IMR-90 (cell line): ENCODE measurements at places on chromosomes 2 and 18. TPM values are rescaled to one million over a fixed set of nuclear protein-coding genes. Genes with fewer than 3 reads are reported as not detected.

- DNase-seq = no peak
Observed at GRCh38 chr2:143807671-143808070, 678.5 kb downstream of the ARHGAP15 start.

GRCh38 chr2:233079473-233079877 lies 19.3 kb downstream of the INPP5D start:
- no peak for DNase-seq

- no peak for DNase-seq
Observed at GRCh38 chr2:34991508-34992274, 1363.9 kb upstream of the CRIM1 start.

- DNase-seq = peak; percentile 39
Observed at GRCh38 chr2:47272031-47272864, 117.1 kb upstream of the STPG4 start.

DNA sequence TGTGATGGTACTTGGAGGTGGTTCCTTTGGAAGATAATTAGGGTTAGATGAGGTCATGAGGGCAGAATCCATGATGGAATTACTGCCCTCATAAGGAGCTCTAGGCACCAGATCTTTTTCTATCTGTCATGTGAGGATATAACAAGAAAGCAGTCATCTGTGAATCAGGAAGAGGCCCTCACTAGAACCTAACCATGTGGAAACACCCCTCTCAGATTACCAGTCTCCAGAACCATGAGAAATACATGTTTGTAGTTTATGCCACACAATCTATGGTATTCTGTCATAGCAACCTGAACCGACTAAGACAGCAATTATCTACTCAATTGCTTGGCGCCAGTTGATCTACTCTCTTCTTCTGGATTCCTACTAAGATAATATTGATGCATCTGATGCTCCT lies 2.4 kb upstream of the SERPINB10 start:
- no peak for DNase-seq

DNA sequence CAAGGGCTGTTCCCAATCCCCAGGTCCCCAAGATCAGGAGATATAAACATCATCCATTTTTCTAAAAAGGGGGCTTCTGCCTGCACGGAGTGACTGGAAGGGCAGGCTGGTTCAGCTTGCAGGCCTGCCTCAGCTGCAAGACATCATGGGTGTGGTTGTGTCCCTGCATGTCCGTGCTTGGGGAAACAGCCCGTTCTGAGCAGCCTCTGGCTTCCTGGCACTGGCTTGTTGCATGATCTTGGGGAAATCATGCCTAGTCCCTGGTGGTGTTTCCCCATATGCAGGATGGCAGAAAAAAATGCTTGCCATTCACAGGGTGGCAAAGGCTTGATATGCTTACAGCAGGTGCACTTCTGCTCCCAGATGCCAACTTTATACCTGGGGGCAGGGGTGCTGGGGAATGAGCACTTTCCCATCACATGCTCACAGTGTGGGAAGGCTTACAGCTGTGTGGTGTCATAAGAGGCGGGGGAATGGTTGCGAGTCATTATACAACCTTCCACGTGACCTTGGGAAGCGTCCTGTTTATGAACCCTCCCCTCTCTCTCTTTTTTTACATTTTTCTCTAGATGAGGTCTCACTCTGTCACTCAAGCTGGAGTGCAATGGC lies 7.2 kb downstream of the PCARE start:
- DNase-seq = peak; percentile 14

DNA sequence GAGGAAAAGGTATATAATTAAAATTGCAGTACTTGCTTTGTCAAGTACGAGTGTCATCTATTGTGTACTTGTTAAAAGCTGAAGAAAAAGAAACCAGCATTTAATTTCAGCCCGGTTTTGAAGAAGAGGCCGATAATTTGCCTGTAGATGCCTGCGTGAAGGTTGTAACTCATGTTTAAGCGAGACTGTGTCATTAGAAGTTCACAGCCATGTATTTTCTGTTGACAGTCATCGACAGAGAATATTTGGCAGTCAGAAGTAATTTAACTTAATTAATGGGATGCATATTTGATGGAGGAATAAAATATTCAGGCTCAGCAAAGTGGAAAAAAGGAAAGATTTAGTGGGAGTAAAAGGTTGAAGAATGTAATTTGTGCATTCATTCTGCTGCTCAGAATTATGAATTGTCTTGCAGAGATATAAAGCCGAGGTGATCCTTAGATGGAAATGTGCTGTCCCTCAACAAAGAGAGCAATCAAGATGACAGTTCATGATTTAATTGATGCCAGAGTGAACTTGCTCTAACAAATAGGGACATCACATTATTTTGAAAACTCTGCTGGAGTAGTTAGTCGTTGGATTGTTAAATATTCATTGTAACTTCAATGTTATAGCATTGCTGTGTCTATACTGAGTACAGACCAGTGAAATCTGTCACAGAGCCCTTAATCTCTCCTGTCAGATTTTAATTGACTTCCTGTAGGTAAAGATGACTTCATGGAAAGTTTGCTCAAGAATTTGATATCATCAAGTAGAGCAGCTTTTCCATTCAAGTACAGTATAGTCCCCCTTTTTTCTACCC lies 53.9 kb downstream of the ZNF407 start:
- no peak for DNase-seq

GRCh38 chr2:53422979-53423378 lies 344.6 kb upstream of the CHAC2 start:
- DNase-seq = peak; percentile 59

DNA sequence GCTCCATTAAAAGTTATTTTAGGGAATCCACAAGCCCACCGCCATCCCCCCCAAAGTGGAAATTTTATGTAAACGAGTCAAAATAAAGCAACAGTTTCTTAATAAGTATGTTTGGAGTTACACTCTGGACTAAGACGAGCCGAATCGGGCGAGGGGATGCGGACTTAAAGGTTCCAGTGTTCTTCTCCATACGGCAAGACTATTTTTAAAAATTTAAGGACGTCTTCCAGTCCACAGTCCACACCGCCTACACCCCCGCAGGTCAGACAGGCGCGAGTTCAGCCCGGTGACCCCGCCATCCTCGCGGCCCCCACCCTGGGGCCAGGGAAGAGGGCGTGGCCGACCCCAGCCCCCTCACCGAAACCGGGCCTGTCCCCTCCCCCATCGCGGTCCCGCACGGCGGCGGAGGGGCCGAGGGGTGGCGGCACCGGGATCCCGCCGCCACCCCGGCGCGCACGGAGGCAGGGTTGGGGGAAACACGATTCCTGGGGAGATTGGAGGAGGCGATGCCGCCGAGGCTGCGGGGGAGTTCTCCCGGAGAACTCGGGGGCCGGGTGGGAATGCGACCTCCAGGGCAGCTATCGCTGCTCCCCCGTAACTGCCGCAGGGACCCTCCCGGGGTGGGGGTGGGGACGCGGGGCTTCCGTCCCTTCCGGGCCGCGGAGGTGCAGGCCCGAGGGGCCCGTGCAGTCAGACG lies 24.5 kb upstream of the SMAD7 start:
- no peak for DNase-seq

- no peak for DNase-seq
Observed at GRCh38 chr2:68413466-68413865, 48.4 kb downstream of the PLEK start.

- DNase-seq = peak; percentile 44
Observed at GRCh38 chr2:165825041-165825440, 31.0 kb upstream of the GALNT3 start.

DNA sequence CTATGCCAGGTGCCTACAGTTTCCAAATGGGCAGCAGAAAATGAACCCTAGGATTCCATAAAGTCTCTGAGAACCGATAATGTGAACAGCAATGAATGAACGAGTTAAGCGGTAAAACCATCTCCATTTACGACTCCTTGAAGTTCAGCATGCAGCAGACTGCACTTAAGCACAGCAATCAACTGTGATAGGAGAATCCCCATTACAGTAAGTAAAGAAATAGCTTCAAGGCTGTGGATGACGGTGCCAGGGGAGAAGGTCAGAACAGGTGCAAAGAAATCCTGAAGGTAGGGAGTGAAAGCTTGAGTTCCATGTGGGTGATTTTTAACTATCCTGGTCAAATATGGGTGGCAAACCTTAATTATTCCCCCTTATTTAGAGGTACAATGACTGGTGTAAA lies 444.4 kb downstream of the NCKAP5 start:
- DNase-seq = no peak

DNA sequence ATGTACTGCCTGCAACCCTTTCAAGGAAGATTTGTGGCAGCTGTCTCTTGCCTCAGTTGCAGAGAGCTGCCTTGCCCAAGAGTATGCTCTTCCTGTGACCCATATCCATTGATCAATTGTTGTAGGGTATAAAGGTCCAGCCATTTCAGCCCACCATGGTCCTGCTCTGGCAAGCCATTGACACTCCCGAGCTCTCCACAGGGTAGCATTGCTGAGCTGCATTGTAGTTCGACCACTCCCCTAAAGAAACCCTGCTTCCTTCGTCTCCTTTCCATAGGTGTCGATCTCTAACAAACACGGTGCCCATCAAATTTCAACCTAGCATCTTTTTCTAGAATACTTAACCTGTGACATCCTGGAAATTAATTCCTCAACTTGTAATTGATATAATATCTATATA lies 104.9 kb upstream of the NDUFV2 start:
- DNase-seq = no peak

DNA sequence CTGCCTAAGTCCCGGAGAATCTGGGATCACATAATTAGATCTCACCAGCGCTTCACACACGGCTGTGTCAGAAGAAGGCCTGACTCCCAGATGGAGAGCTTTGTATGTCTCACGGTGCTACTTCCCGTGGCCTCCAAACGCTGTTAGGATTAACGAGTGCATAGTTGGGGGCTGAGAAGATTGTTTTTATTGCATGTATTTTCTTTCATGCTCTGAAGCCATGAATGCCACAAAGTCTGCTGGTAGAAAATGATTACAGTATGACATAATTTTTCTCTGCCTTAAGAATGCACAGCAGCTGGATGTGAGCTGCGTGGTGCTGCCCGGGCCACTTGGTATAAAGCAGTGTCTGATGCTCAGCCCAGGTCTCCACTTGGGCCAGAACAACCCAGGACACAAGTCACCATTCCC lies 166.5 kb downstream of the SEPTIN10 start:
- DNase-seq = peak; percentile 98

DNA sequence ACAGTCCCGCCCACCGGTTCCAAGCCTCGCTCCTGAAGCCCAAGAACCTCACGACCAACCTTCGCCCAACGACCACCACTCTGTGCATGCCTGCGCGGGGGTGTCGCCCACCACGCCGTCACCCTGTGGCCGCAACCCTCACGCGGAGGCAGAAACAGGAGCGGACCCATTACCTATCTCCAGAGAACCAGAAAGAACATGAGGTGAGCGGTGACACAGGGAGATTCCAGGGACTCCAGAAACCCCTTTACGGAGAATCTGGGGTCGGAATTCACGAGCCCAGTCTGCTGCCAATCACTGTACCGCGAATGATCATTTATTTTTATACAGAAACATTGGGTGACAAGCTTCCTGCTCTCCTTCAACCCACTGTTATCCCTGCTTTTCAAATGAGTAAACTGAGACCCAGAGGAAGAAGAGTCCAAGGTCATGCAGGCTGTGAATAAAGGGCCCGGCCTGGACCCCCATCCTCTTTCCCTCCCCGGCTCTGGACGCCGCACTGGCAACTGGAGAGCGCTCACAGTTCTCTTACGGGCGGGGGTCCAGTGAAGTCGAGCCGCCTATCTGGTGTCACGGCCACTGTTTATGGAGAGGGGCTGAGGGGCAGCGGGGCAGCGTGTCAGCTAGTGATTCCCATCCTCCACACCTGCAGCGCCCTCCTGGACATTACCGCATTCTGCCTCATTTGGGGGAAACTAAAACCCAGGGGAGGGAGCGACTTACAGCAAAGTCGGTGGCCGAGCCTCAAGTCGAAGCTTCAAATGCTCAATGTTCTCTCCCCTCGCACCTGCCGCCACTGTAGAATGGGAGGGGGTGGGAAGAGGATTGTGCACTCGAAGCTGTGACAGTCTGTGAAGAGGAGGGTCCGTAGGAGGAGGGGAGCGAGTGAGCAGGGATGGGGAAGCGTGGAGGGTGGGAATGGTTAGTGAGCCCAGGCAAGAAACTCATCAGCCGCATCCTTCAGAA lies 723 bp upstream of the SLC30A3 start:
- no peak for DNase-seq

GRCh38 chr18:49139766-49140165 lies 189.0 kb upstream of the SMAD7 start:
- DNase-seq = no peak

DNA sequence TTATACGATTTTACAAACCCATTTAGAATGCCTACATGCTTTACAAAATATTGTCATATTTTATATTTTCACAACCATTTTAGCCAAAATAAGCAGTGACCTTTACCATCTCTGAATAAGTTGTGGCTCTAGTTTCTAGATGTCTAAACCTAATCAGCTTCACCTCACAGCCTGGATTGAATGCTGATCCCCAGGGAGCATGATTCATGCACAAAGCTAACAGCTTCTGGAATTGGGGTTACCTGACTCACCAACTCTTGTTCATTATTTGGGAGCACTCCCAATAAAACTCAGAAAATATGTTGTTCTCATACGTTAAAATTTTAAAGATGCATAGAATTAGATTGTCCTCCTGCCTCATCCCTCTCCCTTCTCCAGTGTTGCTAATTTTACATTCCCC lies 611.7 kb upstream of the NETO1 start:
- DNase-seq = peak; percentile 63

DNA sequence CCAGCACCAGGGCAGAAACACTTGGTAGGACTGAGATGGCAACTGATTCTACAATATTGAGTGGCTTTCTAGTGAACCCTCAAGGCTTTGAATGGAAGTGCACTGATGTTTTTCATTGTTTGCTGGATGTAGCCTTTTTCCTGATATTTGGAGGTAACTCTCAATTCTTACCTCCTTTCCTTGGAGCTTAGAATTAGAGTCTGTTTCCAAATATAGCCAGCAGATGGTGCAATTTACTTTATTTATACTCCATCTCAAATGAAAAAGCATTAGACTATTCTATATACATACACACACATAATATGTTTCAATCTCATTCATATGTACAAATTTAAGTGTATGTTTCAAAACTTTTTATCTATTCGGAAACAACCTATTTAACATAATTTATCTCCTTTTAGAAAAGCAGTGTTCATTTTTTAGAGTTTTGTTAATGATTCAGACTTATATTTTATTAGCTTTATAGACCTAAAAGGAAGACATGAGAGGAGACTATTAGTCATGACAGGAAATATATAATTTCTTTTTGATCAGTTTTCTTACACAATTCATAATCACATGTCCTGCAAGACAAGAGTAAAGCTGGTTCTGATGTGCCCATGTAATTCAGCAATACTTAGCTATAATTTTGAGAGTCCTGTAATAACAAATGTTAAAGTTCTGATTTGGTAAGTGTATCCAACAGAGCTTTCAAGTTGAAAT lies 124.8 kb downstream of the NUP35 start:
- DNase-seq = peak; percentile 23

Gene LOXHD1
- total RNA-seq = not detected in 2 replicates

Gene WBP1
- 22.2 and 22.9 TPM in 2 replicates for total RNA-seq

Gene NEUROD1
- not detected in 2 replicates for total RNA-seq

Gene GATA6
- 2.5 and 3.3 TPM in 2 replicates for total RNA-seq

Gene SLC30A3
- total RNA-seq = under 0.01 TPM in 1 of 2 replicates, not detected in the other
